Progenitor cell of endocrine pancreas (in vitro differentiated cells): ENCODE measurements at places on chromosomes 6 and 20.

DNA sequence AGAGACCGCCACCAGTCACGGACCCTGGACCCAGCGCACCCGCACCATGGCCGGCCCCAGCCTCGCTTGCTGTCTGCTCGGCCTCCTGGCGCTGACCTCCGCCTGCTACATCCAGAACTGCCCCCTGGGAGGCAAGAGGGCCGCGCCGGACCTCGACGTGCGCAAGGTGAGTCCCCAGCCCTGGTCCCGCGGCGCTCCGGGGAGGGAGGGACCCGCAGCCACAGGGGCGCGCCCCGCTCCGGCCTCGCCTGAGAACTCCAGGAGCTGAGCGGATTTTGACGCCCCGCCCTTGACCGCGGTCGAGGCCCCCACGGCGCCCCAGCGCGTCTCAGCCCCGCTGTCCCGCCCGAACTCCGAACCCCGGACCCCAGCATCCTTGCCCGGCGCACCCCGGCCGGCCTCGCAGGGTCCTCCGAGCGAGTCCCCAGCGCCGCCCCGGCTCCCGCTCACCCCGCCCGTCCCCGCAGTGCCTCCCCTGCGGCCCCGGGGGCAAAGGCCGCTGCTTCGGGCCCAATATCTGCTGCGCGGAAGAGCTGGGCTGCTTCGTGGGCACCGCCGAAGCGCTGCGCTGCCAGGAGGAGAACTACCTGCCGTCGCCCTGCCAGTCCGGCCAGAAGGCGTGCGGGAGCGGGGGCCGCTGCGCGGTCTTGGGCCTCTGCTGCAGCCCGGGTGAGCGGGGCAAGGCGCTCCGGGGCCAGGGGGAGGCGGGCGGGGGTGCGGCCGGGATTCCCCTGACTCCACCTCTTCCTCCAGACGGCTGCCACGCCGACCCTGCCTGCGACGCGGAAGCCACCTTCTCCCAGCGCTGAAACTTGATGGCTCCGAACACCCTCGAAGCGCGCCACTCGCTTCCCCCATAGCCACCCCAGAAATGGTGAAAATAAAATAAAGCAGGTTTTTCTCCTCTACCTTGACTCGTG lies at the start of gene OXT:
Gene OXT (plus strand): TSS at position 11 of the 920 bp plus-strand sequence. CDS start 36 bp downstream, at position 47.
- peaks cover 32% of the 10 kb centered on the region for H3K27me3 ChIP-seq
- peak within 1 kb of the TSS; percentile 56 for H3K4me3 ChIP-seq
- H3K36me3 ChIP-seq, result no peaks in the 10 kb centered on the region
- H3K27ac ChIP-seq, result peak within 1 kb of the TSS; percentile 78

DNA sequence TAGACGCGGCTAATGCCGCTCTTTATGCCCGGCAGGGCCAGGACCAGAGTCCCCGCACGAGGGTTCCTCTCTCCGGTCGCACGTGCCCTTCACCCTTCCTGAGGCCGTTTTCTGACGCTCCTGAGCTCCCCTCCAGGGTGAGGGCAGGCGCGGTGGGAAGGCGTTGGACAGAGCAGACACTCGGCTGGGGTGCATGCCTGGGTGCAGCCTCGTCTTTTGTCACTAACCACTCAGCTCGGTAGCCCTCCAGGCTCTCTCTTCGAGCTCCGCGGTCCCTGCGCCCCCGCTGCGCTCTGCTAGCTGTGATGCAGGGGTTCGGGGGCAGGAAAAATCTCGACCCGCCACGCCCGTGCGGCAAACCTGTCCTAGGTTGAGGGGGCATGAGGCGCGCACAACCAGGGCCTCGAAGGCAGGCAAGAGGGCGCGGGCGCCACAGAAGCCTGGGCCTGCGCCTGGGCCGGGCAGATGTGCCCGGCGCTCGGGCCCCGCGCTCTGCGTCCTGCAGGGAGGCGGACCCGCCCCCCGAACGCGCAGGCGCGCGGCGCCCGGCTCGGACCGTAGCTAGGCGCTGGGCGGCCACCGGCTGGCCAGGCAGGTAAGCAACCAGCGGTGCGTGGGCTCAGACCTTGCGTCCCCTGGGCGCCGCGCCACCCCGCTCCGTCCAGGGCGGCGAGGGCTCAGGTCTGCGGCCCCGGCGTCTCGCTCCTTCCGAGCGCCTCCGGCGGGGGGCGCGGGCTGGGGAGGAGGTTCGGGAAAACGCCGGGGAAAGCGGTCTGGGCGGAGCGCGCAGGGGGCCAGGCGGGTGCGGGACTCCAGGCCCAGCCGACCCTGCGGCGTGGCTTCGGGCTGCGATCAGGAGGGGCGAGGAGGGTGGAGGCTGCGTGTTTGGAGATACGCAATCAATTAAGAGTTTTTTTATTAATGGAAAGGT lies at the start of gene L3MBTL1:
Gene L3MBTL1 (plus strand): TSS at position 548 of the 931 bp plus-strand sequence. CDS start 5,807 bp downstream, outside the sequence.
- DNase-seq, result peak; percentile 72
- peaks cover 28% of the 10 kb centered on the region for H3K27me3 ChIP-seq
- H3K4me3 ChIP-seq, result peak within 1 kb of the TSS; percentile 74
- H3K27ac ChIP-seq, result no peak within 1 kb of the TSS
- no peaks in the 10 kb centered on the region for H3K36me3 ChIP-seq
- no peaks in the 10 kb centered on the region for H3K4me1 ChIP-seq

DNA sequence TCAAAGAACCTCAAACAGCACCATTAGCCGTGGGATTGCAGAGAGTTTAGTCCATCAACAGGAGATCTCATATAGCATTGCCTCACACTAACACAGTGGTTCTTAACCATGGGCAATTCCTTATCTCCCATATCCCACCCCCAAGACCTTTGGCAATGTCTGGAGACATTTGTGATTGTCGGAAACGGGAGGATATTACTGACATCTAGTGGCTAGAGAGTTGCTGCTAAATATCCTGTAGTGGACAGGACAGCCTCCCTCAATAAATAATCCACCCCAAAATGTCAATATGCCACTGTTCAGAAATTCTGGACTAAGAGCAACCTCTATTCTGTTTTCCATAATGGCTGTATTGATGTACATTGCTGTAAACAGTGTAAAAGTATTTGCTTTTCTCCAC lies 210.1 kb upstream of the CCN2 start:
- H3K4me1 ChIP-seq, result no peaks in the 10 kb centered on the region
- no peaks in the 10 kb centered on the region for H3K27me3 ChIP-seq
- DNase-seq, result no peak
- H3K4me3 ChIP-seq, result no peak overlapping the region
- H3K36me3 ChIP-seq, result no peaks in the 10 kb centered on the region

DNA sequence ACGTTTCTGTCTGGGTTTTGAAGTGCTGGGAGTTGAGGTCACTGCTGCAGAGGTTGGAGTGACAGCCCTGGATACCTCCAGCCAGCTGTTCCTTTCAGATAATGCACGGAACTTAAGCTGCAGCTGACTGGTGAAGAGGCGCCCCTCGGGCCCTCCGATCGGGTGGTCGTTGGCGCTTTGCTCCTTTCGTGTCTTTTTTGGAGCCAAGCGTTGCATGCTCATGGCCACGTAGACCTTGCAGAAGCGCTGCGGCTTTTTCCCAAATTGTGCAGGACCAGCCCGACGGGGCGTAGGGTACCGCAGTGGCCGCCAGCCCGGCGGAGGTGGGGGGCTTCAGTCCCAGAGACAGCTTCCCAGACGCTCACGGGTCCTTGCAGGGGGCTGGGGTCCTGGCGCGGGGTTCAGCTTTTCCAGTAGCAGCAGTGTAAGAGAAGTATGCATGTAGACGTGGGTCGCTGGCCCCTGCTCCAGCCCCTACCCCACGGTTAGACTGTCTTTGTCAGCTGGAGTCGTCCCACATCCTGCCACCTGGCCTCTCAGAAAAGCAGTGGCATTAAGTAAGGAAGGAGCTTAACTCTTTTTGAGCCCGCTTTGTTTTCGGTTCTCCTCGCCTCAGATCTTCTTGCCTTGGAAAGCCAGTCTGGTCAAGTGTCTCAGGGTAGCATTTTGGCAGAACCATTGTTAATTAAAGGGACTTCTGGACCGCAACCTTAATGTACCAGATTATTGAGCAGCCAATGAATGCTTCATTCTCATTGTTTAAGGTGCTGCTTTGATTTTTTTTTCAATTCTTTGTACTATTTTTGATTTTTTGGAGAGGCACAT lies 838 bp downstream of the TNFAIP3 start:
- peaks cover 9% of the 10 kb centered on the region for H3K4me1 ChIP-seq
- H3K27me3 ChIP-seq, result peaks cover 48% of the 10 kb centered on the region
- peaks cover 4% of the 10 kb centered on the region for H3K36me3 ChIP-seq
- peak overlapping the region; percentile 88 for H3K4me3 ChIP-seq

- DNase-seq, result no peak
- H3K27me3 ChIP-seq, result no peaks in the 10 kb centered on the region
- no peaks in the 10 kb centered on the region for H3K36me3 ChIP-seq
- H3K27ac ChIP-seq, result no peak overlapping the region
- H3K4me3 ChIP-seq, result no peak overlapping the region
Observed at GRCh38 chr6:74166849-74167248, 470.8 kb downstream of the CD109 start.

GRCh38 chr6:27679964-27680694 lies 207.2 kb upstream of the ZNF184 start:
- no peaks in the 10 kb centered on the region for H3K36me3 ChIP-seq
- peak overlapping the region; percentile 64 for H3K27ac ChIP-seq
- H3K4me1 ChIP-seq, result peaks cover 1% of the 10 kb centered on the region
- H3K27me3 ChIP-seq, result peaks cover 81% of the 10 kb centered on the region
- no peak for DNase-seq

- H3K27ac ChIP-seq, result no peak overlapping the region
- no peaks in the 10 kb centered on the region for H3K4me1 ChIP-seq
- no peak overlapping the region for H3K4me3 ChIP-seq
- no peak for DNase-seq
Observed at GRCh38 chr6:83168556-83168955, 24.5 kb downstream of the PGM3 start.

DNA sequence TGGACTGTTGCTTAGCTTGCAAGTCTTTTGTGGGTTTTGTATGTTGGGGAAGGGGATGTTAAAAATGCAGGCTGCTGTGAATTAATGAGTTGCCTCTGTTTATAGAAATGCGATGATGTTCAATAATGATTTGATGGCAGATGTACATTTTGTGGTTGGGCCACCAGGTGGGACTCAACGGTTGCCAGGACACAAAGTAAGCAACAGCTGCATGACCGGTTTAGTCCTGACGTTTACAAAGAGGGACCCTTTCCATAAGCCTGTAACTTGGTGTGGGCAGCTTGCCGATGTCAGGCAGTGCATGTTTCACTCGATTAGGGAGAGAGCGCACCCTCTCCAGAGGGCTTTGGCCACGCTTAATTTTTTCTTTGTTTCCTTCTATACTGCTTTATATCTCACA lies 1.3 kb downstream of the BTBD3 start:
- H3K4me1 ChIP-seq, result peaks cover 54% of the 10 kb centered on the region
- peak overlapping the region; percentile 45 for H3K27ac ChIP-seq
- no peaks in the 10 kb centered on the region for H3K27me3 ChIP-seq
- H3K36me3 ChIP-seq, result peaks cover 19% of the 10 kb centered on the region
- DNase-seq, result no peak

DNA sequence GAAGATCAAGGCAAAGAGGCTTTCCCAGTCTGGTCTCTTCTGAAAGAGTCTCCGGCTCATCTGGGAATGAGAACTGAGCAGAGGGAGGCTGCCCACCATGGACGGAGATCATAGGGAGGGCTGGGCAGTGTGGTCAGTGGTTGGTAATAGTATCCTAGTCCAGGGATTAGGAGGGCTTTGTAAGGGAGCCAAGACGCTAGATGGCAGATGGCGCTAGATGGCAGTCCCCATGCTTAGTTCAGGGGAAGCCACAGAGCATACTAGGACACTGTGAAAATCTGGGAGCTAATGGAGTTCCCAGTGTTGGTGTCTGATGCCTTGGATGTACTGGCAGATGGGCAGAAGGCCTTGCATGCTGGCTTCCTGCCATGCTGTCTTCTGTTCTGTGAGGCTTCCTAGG lies 21.7 kb upstream of the DAAM2 start:
- no peak overlapping the region for H3K4me3 ChIP-seq
- H3K4me1 ChIP-seq, result no peaks in the 10 kb centered on the region
- H3K36me3 ChIP-seq, result no peaks in the 10 kb centered on the region

- peaks cover 2% of the 10 kb centered on the region for H3K4me1 ChIP-seq
- H3K4me3 ChIP-seq, result no peak overlapping the region
- DNase-seq, result no peak
- no peak overlapping the region for H3K27ac ChIP-seq
- peaks cover 22% of the 10 kb centered on the region for H3K27me3 ChIP-seq
- H3K36me3 ChIP-seq, result no peaks in the 10 kb centered on the region
Observed at GRCh38 chr6:73691512-73691911, 4.5 kb upstream of the CD109 start.

DNA sequence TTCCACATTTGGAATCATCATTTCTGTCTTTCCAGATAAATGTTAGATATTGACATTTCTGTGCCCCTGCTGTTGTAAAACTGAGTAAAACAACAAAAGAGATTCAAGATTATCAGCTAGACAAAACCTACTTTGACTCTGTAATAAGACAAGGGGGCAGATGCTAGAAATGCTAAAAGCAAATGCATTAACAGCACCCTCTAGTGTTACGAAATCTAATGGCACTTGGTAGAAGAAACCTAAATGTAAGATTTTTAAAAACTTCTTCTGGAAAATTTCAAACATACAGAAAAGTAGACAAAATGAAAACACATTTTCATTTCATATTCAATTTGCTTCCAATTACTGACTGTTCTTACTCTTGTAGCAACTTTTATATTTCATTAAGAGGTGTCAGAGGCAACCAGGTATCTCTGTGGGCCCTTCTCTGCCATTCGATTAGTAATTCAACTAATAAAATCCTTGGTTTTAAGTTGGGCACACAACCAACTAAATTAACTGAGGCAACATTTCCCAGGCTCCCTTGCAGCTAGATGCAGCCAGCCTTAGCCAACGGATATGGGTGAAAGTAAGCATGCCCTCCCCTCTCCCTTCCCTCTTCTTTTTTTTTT lies 45.0 kb downstream of the SLC23A2 start:
- H3K4me1 ChIP-seq, result no peaks in the 10 kb centered on the region
- H3K36me3 ChIP-seq, result peaks cover 5% of the 10 kb centered on the region
- no peak overlapping the region for H3K4me3 ChIP-seq
- no peaks in the 10 kb centered on the region for H3K27me3 ChIP-seq

- no peak overlapping the region for H3K27ac ChIP-seq
- peaks cover 2% of the 10 kb centered on the region for H3K36me3 ChIP-seq
- DNase-seq, result no peak
- H3K4me3 ChIP-seq, result no peak overlapping the region
- H3K27me3 ChIP-seq, result no peaks in the 10 kb centered on the region
- H3K4me1 ChIP-seq, result peaks cover 6% of the 10 kb centered on the region
Observed at GRCh38 chr6:112883095-112883494, 536.0 kb downstream of the RFPL4B start.

- peaks cover 10% of the 10 kb centered on the region for H3K4me1 ChIP-seq
- peaks cover 3% of the 10 kb centered on the region for H3K36me3 ChIP-seq
- no peak overlapping the region for H3K27ac ChIP-seq
- no peak for DNase-seq
- H3K27me3 ChIP-seq, result no peaks in the 10 kb centered on the region
Observed at GRCh38 chr6:110201151-110201884, 21.1 kb downstream of the CDC40 start.
